ENCODE measurements at places on chromosomes 16 and 17.

DNA sequence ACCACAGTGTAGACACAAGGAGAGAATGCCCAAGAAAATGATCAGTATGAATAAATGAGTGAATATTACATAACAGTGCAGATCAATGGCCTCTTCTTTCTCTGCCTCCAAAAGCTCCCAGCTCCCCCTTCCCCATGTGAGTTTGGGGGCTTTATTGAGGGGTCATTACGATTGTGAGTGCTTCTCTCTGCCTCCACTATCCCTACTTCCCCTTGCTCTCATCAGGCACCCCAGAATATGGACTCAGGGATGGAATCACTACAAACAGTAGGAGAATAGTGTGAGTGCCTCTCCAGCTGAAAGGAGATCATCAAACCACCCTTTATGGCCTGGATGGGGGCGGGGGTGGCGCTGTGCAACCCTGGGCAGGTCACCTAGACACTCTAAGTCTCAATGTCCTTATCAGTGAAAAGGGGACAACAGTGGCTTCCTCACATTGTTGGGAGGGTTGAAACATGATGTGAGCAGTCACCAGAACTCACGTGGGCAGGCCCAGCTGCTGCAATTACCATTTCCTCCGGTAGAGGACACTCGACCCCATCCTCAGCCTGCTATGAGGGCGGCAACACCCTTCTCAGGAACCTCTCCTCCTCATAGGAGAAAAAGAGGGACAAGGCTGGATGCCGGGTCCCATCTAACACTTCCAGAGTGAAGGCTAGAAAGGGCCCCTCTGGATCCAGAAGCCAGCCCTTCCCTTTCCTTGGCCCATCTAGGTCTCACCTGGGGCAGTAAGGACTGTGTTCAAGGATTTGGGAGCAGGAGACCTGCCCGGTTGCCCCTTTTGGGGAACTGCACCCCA lies 2.1 kb upstream of the EPOP start:
- DNase-seq: peak; percentile 79

- DNase-seq: no peak
These were observed 23.2 kb upstream of the MEAK7 start for GRCh38 chr16:84527532-84528269.

DNA sequence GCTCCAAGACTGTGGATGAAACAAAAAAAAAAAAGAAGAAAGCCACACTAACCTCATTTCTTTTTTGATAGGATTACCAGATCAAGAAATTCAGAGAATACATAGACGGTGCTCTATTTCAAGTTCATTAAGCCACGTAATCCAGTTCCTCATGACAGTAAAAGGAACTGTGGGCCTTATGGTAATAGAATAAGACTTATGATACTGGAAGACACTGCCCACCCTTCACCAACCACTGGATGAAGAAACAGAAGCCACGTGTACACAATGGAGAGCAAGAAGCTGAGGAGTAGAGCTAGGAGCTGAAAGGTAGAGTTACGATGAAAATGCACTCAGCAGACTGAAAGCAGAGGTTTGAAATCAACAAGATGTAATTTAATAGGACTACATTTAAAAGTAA lies 11.2 kb downstream of the NCBP3 start:
- DNase-seq: no peak

- DNase-seq: peak; percentile 65
These were observed 17.1 kb downstream of the GGA3 start for GRCh38 chr17:75244133-75244866.

DNA sequence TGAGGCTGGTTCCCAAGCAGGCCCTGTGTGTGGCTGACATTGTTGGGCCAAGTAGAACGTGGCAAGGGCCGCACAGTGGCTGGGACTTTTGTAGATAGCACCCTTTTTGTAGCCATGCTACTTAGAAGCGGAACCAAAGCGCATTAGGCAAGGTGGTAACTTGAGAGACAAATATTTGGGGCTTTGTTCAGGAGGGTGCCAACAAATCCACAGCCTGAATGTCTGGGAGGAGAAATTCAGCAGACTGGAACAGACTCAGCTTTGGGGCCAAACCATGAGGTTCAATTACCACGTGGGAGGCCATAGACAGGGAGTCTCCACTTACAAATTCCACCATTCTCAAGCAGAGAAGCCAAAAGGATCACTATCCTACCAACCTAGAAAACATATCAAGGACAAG lies 183.7 kb downstream of the RGS9 start:
- DNase-seq: no peak

DNA sequence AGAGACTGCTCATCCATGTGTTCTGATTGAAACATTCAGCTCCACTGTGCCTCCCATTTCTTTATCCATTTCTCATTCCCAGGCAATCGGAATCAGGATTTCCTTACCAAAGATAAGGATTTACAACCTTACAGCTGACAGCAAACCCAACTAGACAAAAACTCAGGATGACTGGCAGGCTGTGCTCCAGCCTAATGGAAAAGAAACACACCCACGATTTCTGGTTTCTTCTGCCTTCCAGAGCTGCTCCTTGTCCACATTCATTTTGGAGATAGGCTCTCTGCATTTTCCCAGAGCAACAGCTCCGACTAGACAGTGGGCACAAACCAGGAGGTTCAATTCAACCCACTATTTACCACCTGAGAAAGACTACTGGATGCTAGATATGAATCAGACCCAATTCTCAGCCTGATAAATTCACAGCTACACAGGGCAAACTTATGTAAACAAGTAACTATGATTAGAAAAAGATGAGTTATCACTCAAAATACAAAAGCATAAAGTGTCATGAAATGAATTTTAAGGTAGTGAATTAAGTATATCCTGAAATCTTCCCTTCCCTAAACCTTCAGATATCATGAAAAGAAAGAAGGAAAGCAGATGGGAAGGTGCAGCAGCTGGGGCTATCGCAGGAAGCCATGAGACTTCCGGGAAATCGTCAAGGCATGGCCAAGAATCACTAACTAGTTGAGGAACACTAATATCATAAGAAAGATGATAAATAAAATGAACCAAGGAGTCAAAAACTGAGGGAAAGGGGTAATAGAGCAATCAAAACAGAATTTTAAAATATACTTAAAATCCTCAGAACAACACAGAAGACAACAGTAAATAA lies 44.8 kb upstream of the CLEC18B start:
- no peak for DNase-seq

- DNase-seq: peak; percentile 69
These were observed 569 bp downstream of the FLII start for GRCh38 chr17:18257982-18258355.

- DNase-seq: no peak
These were observed 153.0 kb upstream of the FAM20A start for GRCh38 chr17:68753985-68754769.

DNA sequence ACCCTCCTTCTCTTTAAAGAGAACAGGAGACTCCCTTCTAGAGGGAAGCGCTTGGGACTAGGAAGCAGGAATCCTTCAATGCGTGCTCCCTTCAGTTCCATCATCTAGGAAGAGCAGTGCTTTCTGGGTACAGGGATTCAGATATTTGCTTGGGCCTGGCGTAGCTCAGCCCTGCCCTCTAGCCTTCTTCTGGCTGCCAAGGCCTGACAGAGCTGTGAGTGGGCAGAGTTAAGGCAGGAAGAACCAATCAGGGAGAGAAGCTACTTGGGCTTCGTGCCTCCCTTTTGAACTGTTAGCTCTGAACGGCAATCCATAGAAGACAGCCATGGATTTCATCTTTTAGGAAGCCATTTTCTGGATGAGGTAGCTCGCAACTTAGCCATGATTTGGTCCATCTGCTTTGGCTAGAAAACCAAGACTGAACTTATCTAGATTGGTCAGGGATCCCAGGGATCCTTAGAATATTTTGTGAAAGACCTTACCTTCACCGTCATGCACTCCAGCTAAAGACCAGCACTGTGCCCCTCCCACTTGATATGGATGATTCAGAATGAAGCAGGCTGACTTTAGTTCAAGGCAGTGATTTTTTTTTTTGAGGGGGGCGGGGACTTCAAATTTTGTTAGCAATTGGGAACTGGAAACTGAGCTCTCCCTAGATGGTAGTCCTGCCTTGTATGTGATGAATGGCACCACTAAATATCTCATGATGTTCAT lies 2.5 kb upstream of the CORO6 start:
- peak; percentile 68 for DNase-seq

DNA sequence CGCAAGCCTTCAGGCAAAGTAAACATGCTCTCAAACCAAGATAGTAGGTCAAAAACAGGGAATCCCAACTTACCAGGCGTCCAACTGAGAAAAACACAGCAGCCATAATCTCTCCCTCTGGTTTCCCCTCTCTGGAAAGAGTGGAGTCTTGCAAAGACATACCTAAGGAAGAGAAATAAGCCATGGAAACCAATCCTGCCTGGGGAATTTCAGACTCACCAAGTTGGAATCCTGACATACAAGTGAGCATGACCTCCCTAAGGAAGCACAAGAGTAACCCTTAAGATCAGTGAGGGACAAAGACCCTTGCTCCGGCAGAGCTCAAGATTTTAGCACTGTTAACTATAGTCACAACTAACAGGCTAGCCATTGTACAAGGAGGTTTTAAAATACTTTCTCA lies 4.1 kb downstream of the ZNF624 start:
- DNase-seq: no peak

GRCh38 chr17:32803544-32803943 lies 73.4 kb downstream of the MYO1D start:
- DNase-seq: no peak

- DNase-seq: no peak
These were observed 651.8 kb downstream of the CDH11 start for GRCh38 chr16:64469906-64470702.

DNA sequence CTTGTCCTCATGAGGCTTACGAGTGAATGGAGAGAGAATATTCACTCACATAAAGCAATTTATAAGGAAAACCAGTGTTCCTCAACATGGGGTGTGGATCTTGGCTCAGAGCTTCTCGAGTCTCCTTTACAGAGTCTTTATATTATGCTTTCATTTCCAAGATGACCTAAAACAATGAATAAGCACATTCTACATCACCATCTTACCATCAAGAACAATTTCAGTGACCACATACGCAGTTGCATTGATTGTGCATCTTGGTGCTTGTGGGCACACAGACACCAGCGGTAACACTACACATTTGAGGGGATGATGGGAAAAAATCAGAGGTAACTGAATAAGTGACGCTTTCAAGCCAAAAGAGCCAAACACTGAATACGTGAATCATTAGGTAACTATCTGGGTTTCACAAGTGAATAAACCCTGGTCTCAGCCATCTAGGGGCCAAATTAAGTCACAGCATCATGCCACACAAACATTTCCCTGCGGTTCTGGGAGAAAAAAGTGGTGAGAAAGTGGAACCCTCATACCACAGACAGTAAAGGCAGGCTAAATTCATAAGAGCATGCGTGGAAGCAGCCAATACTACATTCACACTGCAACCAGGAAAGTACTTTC lies 9.4 kb downstream of the CWC25 start:
- DNase-seq: no peak

- no peak for DNase-seq
These were observed 95.4 kb downstream of the RMI2 start for GRCh38 chr16:11440657-11441012.

GRCh38 chr17:48577946-48578615 lies at the start of gene HOXB4:
HOXB4 (minus strand) TSS chr17:48578350; CDS start chr17:48578319, 31 bp downstream.
- no peak for DNase-seq

DNA sequence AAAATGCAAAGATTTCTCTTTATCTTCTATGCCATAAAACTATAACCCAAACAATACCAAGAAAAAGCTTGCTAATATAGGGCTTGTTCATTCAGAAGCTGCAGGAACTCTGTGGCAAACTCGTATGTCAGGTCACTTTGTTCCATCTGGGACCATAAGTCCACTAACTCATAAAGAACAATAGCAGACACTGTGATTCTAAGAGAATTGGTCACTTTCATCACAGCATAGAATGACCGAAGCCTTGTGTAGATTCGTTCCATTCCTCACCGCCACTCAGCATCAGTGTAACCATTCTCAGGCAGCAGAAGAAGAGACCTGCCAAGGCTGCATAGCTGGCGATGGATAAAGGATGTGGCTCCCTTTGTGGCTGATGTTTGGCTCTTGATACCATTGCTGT lies 30.3 kb upstream of the VAT1L start:
- no peak for DNase-seq

GRCh38 chr17:16003841-16004240 lies 4.2 kb downstream of the TTC19 start:
- no peak for DNase-seq

GRCh38 chr17:81708739-81709185 lies 3.3 kb upstream of the SLC25A10 start:
- no peak for DNase-seq

DNA sequence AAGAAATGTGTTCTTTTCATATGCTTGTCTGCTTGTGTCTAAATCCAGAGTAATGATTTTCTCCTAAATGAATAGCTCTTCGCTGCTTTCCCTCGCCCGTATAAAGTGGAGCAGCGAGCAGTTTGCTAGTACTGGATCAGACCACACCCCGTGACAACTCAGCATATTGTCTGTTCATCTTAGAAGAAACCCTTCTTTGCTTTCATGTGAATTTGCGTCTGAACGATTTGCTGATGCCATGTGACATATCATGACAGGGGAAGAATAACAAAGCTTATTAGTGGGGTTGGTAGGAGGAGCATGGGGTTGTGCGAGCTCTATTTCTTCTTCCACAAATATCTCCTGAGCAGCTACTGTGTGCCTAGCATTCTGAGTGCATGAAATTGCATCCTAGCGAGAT lies 44.1 kb upstream of the CACNG4 start:
- no peak for DNase-seq

DNA sequence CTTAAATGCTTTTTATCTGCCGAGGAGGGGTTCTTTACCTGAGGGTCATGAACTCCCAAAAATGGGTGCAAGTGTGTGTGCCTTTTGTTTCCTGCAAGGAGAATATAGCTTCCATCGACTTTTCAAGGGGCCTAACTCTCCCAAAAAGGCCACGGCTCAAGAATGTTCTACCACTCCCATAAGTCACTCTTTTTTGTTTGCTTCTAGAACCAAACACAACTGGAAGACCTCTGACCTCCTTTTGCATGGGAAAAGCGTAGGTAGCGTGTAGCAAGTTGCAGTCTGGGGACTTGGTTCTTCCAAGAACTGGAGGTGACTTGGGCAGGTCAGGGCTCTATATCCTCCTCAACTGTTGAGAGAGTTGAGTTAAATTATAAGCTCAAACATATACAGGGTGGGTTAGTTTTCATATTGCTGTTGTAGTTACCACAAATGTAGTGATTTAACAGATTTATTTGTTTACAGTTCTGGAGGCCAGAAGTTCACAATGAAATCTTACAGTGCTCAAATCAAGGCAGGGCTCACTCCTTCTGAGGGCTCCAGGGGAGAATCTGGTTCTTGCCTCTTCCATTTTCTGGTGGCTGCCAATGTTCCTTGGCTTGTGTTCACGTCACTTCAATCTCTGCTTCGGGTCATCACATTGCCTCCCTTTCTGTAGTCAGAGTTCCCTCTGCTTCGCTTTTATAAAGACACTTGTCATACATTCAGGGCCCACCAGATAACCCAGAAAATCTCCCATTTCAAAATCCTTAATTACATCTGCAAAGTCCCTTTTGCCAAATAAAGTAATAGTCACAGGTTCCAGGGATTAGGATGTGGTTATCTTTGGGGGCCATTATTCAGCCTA lies 1.4 kb downstream of the TMEM97 start:
- DNase-seq: no peak

GRCh38 chr17:81993729-81994592 lies 16.5 kb downstream of the ASPSCR1 start:
- no peak for DNase-seq

GRCh38 chr16:73063854-73064211 lies 15.9 kb upstream of the ZFHX3 start:
- DNase-seq: no peak
